ENCODE measurements at places on chromosomes 12 and 14.

GRCh38 chr14:21863289-21863688 is 189.7 kb upstream of the OR4E1 start:
- DNase-seq, result no peak

DNA sequence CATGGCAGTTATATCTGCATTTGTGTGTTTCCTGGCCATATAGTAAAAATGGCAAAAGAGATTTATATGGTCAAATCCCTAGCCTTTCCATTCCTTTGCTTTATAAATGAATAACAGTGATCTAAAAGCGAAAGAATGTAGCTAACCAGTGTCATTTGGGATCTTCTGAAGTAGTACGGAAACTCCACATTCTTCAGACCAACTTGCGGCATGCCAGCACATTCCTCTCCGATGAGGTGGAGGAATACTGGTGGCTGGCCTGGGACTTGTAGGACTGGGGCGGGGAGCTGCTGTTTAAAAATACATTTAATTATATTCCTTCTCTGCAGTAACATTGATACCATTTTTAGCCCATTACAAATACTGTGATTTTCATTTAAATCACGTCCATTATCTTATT is 85.3 kb downstream of the SAMD4A start:
- no peak for DNase-seq

DNA sequence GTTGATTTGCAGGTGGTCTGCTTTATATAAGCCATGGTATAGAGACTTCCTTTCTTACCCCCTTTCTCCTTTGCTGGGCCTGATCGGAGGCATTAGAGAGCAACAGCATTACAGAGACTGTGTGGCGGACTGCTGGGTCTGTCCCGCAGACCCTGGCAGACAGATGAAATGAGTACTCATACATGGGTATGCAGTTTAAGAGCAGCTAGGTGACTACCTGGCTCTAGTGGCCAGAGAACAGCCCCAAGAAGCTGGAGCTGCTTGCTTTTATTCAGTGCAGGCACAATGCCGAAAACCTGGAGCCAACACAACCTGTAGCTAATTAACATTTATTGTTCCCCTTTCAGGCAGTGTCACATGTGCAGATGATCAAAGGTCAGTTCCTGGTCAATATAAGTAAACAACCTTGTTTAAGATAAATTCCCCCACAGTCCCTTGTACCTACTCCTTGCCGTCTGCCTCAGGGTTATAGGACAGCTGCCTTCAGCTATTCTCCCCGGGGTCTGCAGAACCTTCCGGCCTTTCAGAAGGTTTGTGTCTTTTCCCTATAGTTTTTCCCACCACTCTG is 160.0 kb downstream of the TRHDE start:
- DNase-seq, result no peak

DNA sequence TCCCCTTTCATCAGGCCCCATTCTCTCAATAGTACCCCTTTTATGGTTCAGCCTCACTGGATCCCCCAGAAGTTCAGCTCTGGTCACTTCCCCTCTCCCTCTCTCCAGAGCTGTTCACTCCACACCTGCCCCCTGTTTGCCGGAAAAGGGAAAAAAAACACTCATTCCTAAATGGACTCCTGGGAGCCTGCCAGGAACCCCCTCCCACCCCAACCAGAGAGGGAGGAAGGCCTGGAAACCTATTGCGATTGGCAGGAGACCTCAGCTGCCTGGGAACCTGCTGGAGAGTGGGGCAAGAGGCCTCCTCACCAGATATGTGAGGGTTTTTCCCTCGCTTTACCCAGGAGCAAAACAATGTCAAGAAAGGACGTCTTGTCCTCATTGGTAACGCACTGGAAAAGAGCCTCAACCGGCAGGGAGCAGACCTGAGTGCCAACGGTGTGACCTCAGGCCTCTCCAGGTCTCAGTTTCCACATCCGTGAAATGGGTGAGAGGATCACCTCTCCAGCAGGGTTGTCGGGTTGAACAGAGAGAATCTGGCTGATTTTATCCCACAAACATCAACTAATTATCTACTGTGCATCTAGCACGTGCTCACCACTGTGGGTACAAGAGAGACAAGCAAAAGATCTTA is 4.6 kb downstream of the DTX1 start:
- DNase-seq, result no peak

- peak; percentile 73 for DNase-seq
These were observed 154.1 kb downstream of the BTG1 start for GRCh38 chr12:91991399-91992187.

- DNase-seq, result peak; percentile 95
These were observed 383 bp upstream of the GLI1 start for GRCh38 chr12:57459055-57459749.

- DNase-seq, result no peak
These were observed 14.3 kb downstream of the CFL2 start for GRCh38 chr14:34699873-34700621.

DNA sequence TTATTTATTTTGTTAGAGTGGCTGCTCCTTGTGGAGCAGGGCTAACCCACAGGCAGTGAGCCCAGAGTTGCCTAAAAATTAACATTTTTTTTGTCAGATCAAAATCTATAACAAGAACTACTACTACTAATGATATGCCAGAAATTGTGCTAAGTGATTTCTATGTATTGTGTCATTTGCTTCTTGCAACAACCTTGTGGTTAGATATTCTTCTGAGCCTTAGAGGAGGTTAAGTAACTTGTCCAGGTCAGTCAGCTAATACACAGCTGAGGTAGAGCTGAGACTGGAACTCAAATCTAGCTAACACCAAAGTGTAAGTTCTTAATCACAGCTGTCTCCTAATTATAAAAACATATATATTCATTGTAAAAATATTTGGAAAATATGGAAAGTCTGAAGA is 29.8 kb downstream of the CFL2 start:
- no peak for DNase-seq

- DNase-seq, result no peak
These were observed 19.6 kb downstream of the HCFC2 start for GRCh38 chr12:104083769-104084475.

DNA sequence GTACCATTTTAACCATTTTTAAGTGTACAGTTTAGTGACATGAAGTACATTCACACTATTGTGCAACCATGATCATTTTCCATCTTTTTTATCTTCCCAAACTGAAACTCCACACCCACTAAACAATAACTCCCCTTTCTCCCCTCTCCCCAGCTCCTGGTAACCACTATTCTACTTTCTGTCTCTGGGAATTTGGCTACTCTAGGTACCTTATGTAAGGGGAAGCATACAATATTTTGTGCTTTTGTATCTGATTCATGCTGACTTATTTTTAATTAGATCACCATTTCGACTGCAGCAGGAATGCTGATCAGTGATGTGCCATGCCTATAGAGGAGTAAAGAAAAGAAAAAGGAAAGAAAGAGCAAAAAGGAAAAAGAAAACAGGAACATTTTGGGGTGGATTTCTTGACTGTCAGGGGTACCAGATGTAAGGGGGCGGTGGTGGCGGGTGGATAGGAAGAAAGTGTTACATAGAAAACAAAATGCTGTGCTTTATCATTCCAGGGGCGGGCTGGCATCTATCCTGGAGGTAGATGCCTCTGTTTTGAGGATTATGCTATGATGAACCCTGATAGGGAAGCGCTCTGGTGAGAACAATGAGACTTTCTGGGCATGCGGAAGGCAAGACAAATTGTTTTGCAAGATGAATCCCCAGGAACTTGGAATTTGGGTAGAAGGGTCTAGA is 45.2 kb upstream of the CTDSP2 start:
- no peak for DNase-seq

GRCh38 chr12:56141946-56142784 is 10.2 kb upstream of the MYL6B start:
- no peak for DNase-seq

DNA sequence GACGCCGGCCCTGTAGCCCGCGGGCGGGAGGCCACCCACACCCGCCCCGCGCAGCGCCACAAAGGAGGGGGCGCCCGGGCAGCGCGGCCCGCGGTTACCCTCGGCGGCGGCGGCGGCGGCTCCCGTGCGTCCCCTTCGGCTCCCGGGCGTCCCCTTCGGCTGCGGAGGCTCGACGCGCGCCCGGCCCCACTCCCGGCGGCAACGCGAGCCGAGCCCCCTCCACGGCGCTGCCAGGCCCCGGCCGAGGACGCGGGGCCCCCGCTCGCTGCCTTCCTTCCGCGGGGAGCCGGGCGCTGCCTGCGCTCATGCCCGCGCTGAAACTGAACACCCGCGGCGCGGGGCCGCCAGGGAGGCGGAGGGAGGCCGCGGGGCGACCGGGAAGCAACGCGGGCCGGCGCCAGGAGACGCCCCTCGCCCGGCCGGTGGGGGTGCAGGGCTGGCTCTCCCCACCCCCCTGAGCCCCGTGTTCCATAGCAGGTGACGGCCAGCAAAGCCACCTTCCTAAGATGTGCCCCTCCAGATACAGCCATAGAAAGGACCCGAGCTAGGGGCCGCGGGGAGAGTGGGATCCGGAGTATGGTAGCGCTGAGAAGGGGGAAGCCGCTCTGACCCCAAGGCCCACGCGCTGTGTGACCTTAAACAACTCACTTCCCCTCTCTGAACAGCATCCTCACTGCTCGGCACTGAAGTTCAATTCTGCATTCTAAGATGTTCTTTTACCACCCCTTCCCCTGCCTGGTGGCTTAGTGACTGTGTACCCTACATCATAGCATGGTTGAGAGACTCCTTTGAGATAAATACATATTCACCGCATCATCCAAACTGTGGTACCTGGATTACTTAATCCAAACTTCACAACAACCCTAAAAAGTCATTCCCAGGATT is 42.8 kb downstream of the KDM2B start:
- peak; percentile 16 for DNase-seq

GRCh38 chr14:104844306-104845032 is 20.6 kb upstream of the CEP170B start:
- no peak for DNase-seq

GRCh38 chr14:90781344-90781761 is 34.9 kb downstream of the TTC7B start:
- DNase-seq, result no peak

DNA sequence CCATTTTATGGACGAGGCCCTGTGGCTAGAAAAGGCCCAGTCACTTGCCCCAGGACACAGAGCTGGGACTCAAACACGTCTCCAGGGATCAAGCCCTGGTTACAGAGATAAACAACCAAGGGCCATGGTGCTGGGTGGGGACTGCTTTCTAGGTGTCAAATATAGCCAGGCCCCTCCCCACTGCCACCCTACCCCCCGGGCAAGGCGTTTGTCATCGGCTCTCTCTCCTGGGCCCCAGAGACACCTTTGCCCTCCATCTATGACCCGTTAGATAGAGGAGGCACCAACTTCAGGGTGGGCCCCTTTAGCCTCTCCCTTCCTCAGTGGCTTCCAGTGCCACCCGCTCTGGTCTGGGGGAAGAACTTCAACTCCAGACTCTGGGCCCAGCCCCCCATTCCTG is 18.0 kb downstream of the LTBP2 start:
- DNase-seq, result no peak

GRCh38 chr12:1803736-1804135 is 16.6 kb upstream of the LRTM2 start:
- no peak for DNase-seq

All from CD4-positive, alpha-beta T cell treated with Interleukin-2 at 100 ng/mL for 4 hours (primary cell).